ENCODE measurements at places on chromosomes 1 and 21. TPM values are rescaled to one million over a fixed set of nuclear protein-coding genes. Genes with fewer than 3 reads are reported as not detected.

GRCh38 chr1:112040891-112041740, 51.6 kb upstream of the KCND3 start:
- DNase-seq: no peak

DNA sequence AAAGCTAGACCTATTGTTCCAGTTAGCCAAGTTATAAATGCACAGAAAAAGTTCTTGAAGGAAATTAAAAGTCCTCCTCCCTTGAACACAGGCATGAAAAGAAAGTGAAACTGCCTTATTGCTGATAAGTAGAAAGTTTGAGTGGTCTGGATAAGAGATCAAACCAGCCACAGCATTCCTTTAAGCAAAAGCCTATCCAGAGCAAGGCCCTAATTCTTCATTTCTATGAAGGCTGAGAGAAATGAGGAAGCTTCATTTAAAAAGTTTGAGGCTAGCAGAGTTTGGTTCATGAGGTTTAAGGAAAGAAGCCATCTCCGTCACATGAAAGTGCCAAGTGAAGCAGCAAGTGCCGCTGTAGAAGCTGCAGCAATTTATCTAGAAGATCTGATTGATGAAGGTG, 2.7 kb upstream of the SSX2IP start:
- DNase-seq: no peak

- no peak for DNase-seq
Measured at GRCh38 chr21:46196733-46197132, 12.5 kb upstream of the SPATC1L start.

GRCh38 chr1:196152975-196153374, 455.3 kb downstream of the KCNT2 start:
- DNase-seq: no peak

GRCh38 chr1:31152181-31152795, 86.8 kb upstream of the PUM1 start:
- peak; percentile 54 for DNase-seq

Gene GSTM3
- total RNA-seq: 67.6 TPM

Data from SK-MEL-5 (cell line).